ENCODE measurements at places on chromosomes 1 and 21.

DNA sequence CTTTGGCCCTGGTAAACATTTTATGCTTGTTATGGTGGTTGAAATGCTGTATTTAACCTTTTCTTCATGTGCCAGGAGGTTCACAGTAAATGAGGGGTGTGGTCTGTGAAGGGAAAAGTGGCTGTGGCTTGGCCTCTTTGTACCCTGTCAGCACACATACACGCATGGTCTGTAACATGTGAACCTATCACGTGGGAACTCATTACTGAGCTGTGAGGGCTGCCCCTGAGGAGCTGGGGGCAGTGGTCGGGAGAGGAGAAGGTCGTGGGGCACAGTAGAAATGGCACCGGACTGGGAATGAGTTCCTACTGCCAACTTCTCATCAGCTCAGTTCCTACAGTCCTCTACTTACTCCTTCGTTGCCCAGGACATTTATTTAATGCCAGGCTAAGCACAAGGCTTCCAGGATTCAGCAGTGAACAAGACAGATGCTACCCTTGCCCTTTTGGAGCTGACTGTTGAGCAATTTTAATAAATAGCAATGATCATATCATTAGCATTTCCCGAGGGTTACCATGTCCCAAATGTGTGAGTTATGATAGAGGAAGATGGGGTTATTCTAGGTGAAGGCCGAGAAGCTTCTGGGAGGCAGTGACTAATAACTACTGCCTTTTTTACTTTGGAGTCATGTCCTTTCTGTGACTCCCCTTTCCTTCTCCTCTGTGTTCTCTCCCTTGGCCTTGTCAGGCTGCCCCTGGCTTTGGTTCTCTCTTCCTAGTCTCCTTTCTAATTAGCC, 38.8 kb downstream of the DDR2 start:
- DNase-seq = no peak

- DNase-seq = no peak
Observed at GRCh38 chr1:229217716-229218115, 53.2 kb upstream of the RAB4A start.

DNA sequence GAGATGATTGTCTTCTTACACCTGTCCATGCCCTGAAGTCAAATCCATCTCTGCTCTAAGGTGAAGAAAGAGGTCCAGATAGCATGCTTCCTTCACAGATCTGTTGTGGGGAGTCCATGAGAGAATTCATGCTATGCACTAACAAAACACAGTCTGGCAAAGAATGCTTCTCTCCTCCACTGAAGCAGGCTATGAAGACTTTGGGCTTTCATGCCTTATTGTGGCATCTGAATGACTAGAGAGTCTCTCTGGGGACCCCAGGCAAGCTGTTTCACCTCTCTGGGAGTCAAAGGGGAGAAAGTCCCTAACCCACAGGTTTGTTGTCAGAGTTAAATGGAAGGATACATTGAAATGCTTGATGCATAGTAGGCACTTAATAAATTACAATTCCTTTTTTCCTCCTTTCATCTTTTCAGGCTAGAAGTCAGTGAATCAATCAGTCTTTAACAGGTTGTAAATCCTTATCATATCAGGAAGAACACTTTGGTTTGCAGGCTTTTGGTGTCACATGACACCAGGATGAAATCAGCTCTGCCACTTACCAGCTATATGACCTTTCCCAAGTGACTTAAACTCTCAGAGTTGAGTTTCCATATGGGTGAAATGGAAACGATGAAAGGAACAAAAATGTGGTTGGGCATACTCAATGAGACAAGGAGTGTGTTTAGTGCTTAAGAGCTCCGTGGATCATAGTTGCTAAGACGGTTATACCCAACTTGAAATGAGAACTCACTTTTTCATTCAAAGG, 200.1 kb upstream of the DAB1 start:
- no peak for DNase-seq

DNA sequence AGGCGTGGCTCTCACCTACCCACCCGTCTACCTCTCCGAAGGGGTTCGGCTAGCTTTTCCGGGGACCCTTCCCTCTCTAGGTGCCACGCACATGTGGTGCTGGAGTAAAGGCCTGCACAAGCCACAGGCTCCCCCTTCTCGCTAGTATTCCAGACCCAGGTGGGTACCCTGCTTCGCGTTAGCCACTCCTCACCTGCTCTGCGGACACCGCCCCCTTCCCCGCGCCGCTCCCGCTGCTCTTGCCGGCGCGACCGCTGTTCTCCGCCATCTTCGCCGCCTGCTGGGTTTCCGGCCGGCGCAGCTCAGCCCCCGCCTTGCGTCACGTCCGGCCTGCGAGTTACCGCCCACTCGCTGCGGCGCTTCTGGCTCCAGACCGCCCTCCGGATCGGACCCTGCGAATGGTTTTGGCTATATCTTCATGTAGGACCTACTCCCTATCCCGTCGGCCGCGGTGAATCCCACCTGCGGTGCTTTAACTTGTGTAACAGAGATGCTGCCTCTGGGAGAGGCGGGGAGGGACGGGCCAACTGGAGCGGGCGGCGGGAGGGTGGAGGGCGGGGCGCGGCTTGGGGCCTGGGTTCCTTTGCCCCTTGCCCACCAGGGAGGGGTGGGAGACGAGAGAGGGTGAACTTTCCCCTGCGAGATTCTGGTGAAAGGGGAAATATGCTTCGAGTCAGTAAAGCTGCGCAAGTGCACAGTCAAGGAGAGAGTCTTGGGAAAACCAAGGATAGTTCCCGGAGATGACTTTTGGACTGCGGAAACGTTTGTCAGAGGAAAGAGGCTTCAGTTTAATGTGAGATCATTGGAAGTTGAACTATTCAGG, at the start of the genes NIT1 and PFDN2:
NIT1 (plus strand) TSS at position 347 of the 823 bp plus-strand sequence; CDS start at position 419, 72 bp downstream.
PFDN2 (minus strand) TSS at position 279 of the 823 bp plus-strand sequence; CDS start at position 268, 11 bp downstream.
- DNase-seq = peak; percentile 94

DNA sequence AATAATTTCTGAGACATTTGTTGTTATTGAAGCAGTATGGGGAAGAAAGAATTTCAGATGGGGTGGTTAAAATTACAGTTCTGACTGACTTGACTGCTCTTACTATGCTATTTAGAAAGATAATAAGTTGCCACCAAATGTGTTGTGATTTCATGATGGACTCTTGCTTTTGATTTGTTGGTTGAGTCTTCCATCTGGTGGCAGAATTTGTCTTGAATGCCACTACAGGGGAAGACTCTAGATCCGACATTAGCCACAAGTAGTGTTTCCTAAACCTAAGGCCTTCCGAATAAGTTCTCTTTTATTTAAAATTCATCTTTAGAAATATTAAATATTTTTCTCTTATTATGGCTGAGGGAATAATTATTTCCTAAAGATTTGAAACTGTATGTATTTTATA, 190.9 kb upstream of the ADGRL4 start:
- no peak for DNase-seq

- DNase-seq = no peak
Observed at GRCh38 chr1:8354038-8354437, 36.1 kb downstream of the SLC45A1 start.

DNA sequence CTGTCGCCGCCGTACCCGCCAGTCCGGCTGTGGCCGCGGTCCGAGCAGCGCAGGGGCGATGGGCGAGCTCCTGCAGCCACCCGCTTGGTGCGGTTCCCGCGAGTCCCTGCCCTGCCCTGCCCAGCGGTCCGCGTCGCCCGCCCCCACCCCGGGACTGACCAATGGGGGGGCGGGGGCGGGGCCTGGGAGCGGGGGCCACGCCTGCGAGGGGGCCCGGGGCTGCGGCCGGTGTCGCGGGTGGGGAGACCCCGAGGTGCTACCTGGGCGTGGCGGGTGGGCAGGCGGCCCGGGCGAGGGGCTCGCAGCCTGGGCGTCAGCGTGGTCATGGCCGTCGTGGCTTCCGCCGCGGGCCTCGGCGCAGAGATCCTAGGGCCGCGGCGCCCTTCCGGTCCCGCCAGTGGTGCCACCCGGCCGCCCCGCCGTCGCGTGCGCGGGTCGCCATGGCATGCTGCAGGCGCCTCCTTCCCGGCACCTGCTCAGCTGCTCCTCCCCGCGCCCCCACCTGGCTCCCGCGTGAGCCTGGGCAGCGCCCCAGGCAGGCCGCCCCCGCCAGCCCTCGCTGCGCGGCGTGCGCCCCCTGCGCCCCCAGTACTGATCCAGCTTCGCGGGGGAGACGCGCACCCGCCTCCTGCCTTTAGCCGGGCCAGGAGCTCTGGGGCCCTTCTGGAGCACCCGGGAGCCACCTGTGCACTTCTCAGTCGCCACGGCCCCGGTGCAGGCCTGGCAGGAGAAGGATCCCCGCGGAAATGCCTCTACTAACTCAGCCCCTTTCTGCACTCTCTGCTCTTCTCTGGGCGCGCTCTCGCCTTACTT, at the start of gene BMP8B:
BMP8B (minus strand) TSS at position 108 of the 813 bp plus-strand sequence. CDS start 380 bp downstream, outside the sequence.
- DNase-seq = peak; percentile 32

DNA sequence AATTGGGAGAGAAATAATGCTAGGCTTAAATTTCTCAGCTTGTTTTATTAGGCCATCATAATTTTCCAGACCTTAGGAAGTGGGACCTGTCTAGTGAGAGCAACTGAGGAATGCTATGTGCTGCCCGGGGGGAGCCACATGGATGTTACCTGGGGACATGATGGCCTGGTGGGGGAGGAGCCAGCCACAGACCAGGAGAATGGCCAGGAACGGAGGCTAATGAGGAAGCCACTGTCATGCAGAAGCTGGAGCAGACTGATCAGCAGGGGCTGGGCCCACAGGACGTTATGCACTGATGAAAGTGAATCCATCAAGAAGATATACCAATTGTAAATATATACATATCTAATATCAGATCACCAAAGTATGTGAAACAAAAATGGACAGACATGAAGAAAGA, 4.6 kb upstream of the KRTAP10-1 start:
- DNase-seq = peak; percentile 21

GRCh38 chr1:176605176-176605575, 142.2 kb downstream of the PAPPA2 start:
- no peak for DNase-seq

DNA sequence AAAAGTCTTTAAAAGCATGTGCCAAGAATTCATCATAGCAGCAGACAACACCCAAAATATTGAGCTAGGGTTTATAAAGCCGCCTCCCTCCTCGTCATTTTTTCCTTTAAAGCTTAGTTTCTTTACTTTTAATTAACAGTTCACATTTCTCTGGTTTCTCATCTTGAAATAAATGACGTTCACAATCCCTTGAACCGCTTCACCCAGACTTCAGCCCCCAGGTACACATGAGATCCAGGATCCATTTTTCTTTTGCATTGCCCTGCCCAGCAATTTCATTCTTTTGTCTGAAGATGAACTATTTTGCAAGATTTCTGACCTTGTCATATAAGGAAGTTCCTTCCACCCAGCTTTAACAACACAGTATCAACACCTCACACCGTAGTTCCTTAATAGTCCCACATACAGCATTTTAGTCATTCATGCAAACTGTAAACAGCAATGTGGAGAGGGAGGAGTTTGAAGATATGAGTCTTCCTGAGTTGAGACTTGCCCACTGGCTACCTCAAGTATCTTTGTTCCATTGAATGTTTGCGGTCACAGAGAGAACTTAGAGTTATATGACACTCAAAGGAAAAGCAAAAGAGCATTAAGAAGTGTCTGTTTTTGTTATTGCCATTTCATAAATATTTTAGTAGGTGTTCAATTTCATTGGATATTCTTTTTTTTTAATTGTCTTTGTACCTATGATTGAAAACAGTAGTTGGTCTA, 35.3 kb upstream of the CACYBP start:
- DNase-seq = no peak

GRCh38 chr1:239455743-239456142, 69.4 kb downstream of the CHRM3 start:
- no peak for DNase-seq

GRCh38 chr1:155085504-155086127, 7.0 kb downstream of the EFNA3 start:
- DNase-seq = no peak

DNA sequence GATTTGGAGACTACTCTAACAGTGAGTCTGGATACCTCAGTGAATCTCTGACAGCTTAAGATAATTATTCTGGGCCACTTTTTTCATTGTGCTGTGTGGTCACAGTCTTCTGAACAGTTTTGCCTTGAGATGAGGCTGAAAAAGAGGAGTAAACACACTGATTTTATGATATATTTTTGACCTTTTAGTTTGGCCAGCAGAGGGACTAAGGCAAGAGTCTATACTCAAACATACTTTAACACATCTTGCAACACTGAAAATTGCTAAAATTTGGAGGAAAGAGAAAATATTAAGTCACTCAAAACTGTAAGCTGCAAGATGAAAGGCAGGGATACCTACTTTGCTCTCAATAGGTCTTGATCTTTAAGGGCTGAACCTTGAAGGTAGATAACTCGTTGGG, 182.7 kb downstream of the KCNT2 start:
- no peak for DNase-seq

DNA sequence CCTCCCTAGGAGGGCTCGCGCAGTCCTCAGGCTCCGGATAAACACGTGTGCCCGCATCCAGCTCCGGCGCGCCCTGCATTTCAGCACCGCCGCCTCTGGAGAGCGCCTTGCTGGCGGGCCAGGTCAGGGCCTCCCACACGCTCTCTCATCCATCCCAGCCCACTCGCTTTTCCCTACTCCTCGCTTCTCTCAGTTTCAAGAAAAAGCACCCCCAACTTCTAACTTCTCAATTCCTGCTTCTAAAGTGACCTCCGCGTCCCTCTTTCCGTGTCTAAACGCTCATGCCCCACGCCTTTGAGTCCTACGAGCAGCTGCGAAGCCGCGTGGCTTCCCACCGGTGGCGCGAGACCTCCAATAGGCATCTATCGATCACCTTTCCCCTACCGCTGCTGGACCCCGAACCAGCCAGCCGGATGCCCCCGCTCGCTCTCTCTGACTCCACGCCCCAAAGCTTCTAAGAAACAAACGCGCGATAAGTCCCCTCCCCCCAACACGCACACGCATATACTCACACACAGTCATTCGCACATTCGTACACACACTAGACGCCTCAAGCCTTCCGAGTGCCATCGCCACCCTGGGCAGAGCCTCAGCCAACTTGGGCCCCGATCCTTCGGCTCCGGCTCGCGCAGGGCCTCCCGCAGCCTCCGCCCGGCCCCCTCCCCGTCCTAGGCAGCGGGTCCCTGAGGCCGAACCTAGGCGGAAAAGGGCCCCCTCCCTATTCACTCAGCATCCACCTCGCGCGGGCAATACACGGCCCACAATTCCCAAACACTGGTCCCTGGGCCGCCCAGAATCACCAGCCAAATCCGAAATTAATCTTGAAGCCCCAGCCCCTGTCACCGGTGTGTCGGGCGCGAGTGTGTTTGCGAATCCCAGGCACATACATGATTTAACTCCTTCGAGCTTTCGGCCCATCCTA, 1.1 kb downstream of the NMNAT2 start:
- DNase-seq = peak; percentile 88

DNA sequence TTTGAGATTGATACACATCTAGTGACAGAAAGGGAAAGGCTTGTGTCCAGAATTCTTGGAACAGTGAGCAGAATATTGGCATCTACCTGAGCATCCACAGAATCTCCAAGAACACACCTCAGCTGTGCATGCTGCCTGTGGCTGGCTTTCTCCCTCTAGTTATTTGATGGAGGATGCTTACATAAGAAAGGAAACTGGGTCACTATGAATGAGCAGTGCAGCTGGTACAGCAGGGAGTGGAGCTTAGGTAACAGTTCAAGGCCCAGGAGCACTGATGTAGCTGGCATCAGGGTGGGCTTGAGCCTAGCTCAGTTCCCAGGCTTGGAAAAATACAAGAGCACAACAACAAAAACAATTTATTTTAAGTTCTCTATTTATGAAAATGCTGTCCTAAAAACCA, 26.3 kb downstream of the RGS8 start:
- no peak for DNase-seq

- no peak for DNase-seq
Observed at GRCh38 chr1:109138358-109138757, 24.4 kb downstream of the ELAPOR1 start.
